Thymus (tissue), 14 donors: ENCODE measurements at places on chromosomes 16 and 17. TPM values are rescaled to one million over a fixed set of nuclear protein-coding genes. Genes with fewer than 3 reads are reported as not detected.

CD300LB gene
- 0.64 TPM for polyA plus RNA-seq

CHRNE gene
- 1.9 TPM for polyA plus RNA-seq

AXIN2 gene
- 9.8 TPM for polyA plus RNA-seq

ZFPM1 gene
- 4.2 TPM for polyA plus RNA-seq

MYH13 gene
- polyA plus RNA-seq: 0.07 TPM

MT3 gene
- polyA plus RNA-seq: 13.1 TPM
